Mammary epithelial cell (primary cell): ENCODE measurements at places on chromosomes 3 and 15.

DNA sequence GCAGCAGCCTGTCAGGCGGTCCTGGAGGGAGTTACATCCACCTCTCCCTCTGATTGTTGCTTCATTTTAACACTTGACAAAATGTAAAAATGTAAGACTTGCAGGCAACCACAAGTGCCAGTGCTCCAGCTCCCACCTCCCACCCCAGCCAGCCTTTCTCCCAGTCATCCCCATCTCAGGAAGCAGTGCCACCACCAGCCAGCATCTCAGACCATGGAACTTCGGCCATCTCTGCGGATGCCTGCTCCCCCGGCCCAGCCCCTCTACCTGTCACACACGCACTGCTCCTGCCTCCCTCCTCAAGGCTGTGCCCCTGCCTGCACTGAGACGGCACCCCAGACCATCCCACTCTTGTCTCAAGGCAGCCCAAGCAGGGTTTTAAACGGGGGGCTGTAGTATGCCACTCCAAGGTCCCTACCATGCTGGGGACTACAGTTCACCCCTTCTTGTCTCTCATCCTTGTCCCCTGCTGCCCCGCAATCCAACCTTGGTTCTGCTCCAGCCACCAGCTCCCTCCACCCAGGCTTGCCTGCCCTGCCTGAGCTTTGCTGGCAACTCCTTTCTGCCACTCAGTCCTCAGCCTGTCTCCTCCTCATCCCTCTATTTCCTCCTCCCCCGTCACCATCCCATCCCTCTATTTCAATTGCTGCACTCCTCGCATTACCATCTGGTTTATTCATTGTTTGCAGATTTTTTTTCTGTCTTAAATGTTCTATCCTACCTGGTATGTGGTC is 85.8 kb downstream of the SNRK start:
- DNase-seq: no peak

GRCh38 chr3:195171093-195171873 is 99.7 kb downstream of the XXYLT1 start:
- DNase-seq: no peak

DNA sequence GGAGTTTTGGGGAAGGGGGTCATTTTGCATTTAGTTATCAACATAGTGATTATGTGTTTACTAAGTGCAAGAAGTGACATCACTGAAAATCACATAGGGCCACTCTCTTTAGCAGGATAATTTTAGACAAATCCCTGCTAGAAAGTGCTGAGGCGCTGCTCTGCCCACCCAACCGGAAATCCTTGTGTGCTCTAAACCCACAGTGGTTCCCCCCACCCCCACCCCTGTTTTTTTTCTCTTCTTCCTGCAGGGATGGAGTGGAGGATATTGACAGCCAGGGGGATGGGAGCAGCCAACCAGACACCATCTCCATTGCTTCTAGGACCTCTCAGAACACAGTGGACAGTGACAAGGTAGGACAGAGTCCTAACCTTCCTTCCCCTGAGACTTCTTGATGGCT is 234.2 kb upstream of the UMPS start:
- DNase-seq: no peak

GRCh38 chr3:114619771-114620170 is 325.9 kb downstream of the TIGIT start:
- DNase-seq: peak; percentile 71

DNA sequence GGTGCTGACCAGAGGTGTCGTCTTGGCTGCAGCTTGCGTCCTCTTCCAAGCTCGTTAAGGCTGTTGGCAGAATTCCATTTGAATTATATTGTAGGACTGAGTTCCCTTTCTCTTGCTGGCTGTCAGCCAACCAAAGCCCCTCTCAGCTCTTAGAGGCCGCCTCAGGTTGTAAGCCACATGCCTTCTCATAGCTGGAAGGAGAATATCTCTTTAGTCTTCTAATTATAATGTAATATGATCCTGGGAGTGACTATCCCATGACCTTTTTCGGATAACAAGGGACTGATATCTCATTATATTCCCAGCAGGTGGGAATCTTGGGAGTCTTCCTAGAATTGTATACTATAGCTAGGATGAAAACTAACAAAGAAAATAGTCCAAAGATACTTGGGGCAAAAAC is 4.8 kb downstream of the SCG5 start:
- no peak for DNase-seq

DNA sequence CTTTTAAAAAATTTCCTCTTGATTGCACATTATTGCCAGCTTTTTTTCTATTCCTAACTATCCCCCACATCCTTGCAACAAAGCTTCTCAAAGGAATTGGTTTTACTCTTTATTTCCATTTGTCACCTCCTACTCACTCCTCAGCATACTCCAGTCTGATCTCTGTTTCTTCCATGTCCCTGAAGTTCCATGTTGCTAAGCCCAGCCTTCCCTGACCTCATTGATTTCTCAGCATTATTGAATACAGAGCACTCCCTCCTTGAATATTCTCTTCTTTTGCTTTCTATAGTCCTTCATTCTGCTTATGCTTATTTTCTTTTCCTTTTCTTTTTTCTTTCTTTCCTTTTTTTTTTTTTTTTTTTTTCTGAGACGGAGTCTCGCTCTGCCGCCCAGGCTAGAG is 10.7 kb downstream of the ARID3B start:
- no peak for DNase-seq

DNA sequence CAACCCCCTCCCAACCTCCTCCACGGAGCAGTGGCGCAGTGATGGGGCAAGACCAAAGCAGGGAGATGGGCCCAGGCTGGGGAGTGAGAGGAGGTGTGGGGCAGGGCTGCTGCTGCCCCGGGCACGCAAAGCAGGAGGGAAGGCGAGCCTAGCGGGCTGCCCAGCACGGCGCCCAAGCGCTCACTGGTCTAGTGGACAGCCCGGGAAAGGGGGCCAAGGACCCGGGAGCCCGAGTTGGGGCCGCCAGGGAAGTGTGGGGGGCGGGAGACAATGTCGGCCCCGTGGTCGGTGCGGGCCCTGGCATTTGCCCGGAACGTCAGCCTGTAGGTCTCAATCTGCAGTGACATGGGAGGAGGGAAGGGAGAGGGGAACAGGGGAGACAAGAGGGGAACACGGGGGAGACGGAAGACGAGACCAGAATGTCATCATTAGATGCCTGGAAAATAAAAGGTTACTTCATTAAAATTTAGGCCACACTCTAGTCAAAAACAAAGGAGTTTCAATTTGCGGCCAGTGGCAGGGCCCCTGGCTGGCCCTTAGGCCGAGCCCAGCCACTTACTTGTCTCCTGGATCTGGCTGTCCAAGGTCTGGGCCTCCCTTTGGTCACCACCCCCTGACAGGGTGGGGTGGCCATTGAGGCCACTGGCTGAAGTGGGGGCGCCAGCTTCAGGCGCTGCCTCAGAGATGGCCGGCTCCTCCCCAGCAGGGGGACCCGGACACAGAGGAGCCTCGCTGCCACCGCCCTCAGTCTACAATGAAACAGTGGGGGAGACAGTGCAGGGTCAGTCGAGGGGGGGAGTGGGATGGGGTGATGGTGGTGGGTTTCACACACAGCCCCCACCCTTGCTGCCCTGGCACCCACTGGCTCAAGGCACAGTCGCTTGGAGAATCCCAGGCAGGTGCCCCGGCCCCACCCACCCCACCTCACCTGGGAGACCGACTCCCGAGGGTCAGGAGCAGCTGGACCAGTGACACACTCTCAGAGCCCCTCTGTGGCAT is 50.0 kb downstream of the DHX30 start:
- no peak for DNase-seq

- peak; percentile 41 for DNase-seq
These were observed 74.3 kb downstream of the DGKG start for GRCh38 chr3:186287711-186288110.

DNA sequence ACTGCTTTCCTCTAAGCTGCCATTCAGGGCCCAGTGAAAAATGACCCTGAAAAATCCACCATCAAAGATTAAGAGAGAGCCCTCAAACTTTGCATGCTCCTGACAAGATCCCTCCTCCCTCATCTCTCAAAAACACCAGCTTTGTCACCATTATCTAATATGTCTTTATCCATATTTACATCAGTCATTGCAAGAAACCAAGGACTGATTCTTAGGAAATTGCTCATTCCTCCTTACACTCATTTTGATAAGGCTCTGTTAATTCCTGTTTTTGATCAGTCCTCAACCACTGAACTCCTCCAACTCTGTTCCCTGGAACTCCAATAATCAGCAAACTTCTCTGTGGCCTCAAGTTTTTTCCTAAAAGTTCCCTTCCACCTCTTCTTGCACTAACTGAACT is 51.8 kb downstream of the CD200 start:
- no peak for DNase-seq

GRCh38 chr3:57206423-57206822 is 6.6 kb upstream of the HESX1 start:
- no peak for DNase-seq

DNA sequence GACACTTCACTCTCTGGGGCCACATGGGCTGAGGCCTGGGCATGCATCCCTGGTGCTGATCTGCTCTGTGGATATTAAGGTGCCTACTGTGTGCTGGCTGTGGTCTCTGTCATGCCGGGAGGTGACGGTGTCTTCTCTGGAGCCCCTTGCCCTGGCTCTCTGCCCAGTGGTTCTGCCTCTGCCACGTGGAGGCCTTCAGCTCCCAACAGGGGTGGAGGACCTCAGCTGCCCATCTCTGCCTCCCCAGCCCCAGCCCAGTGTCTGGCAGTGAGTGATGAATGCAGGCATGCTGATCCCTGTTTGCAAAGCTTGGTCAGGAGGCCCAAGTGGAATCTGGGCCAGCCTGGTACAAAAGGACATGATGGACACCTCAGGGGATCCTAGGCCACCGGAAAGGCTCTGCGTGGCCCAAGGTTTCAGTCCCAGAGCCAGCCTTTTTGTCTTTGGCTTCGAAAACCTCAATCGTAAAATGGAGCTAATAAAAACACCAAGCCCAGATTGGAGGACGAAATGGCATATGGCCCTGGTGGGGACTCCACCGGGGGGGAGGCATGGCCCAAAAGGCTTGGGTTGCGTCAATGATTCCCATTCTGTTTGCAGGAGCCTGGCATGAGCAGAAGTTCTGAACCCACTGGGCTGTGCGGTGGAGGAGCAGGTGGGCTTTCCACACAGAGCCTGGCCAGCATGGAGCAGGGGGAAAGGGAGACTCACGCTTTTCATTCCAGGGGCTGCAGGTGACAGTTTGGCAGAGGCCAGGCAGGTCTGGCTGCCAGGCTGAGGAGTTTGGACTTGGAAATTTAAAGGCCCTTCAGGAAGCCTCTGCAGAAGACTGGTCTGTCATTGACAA is 54.7 kb upstream of the KLF13 start:
- DNase-seq: no peak

DNA sequence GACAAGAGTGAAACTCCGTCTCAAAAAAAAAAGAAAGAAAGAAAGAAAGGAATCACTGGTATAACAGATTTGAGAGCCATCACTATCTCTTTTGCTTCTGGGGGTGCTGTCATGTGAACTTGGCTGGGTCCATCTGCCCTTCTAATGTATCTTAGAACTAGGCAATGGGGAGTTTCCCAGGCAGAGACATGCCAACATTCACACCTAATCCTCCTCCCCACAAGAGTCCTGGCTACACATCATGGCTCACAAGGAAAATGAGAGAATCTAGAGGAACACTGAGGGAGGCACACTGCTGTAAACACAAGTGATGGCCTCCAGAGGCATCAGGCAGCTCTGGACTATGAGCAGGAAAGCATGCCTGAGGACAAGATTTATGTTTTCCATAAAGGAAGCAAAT is 67.8 kb upstream of the PPP2R3A start:
- DNase-seq: no peak

DNA sequence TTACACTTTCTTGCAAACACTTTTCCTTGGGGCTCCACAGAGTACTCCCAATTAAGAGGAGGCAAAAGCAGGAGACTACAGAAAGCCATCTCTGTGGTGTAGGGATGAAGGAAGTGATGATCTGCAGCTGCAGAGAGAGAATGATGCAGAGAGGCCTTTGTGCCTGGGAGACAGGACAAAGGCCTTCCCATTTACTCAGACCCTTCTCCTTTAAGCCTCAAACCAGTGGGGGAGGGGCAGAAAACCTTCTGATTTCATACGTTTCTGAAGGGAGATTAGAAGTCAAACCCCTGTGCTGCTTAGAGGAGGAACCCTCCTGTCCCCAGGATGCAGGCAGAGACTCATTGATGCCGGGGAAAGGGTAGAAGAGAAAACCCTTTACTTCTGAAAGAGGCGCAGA is 130.8 kb downstream of the NEO1 start:
- DNase-seq: no peak

GRCh38 chr15:22735781-22736180 is 50.7 kb upstream of the NIPA1 start:
- no peak for DNase-seq
